ENCODE measurements at places on chromosomes 7 and 10.
A peak's percentile ranks its signal among the peaks of the same experiment; 100 is the strongest.

DNA sequence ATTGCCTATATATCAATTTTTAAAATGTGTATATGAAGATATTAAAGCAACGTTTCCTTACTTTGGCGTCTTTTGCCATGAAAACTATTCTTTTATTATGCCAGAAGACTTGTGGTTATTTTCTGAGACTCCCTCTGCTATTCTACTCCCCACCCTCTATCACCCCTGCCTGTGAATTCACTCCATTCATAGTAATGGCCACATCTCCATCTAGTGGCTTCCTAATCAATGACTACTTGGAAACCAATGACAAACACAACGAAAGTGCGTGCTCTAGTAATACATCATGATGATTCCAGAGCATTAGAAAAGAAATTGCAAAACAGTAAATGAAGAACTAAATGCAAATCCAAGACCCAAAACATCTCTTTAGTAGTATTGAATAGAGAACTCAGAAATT, 186.7 kb upstream of the HGF start:
- DNase-seq, result peak; percentile 80

- DNase-seq, result peak; percentile 53
These were observed 6.9 kb upstream of the AOC1 start for GRCh38 chr7:150845421-150845861.

DNA sequence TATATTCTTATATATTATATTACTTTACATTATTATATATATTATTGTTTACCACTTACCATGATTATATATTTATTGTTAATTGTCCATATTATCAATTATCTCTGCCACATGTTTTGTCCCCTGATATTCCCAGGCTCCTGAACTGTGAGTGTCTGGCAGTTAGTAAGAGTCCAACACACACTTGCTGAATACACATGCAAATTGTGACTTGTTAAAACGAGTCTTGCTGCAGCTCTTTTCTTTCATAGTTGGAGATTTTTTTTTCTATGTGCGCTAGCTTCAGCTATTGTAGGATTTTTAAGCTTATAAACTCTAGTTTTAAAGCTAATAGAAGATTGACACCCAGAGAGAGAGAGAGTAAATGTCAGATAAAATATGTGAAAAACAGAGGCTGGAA, 207.8 kb upstream of the FAM3C start:
- no peak for DNase-seq

DNA sequence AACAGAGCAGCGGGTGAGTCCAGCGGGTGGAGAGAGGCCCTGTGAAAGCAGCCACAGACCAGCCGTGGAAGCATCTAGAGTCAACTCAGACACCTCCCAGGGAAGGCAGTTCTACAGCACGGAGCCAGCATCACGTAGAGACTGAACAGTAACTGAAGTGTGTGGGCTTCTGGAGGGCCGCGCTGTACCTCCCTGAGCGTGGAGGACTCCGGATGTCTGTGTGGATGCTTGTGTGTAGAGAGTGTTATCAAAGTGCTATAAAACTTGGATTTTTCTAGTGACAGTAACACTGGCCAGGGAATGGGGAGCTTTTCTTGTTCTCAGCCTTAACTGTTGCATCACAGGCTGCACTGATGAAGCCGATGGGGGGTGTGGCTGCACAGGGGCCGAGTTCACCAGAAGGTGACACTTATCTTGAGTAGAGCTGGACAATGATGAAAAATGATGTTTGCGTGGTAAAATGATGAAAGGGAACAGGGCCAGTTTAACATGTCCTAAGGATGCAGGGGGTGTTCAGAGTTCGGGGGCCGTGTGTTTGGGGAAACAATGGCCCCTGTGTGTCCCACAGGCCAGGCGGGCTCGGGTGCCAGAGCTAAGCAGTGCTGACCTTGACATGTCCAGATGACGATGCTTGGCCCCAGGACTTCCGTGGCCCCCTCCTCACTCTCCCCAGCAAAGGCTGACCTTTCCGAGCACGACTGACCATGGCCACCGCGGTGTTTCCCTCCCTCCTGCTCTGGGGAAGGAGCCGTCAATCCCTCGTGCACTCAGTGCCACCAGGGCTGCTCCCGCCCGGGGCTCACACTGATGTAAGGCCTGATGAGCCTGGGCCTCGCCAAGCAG, 21.9 kb downstream of the MNX1 start:
- no peak for DNase-seq

GRCh38 chr10:11553773-11554381, 57.6 kb downstream of the USP6NL start:
- no peak for DNase-seq

DNA sequence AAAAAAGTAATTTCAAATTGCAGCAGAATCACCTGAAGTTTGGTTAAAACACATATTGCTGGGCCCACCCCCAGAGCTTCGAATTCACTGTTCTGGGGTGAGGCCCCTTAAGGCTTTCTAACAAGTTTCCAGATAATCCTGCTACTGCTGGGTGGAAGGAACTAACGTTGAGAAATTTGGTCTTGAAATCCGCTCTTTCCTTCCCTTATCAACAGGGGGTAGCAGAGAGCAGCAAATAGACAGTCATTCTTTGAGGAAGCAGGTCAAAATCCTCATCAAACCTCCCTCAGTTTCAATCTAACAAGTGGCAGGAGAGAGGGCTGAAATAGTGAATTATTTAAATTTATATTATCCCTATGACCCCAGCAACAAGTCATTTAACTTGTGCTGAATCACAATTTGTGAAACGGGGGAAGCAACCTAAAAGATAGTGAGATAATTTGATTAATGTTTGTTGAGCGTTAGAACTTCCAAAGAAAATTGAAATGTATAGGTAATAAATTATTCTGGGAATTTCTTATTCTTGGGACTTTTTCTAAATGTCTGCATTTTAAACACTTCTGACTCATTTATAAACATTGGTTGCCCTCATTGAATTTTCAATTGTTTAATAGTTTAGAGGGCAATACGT, 21.7 kb upstream of the MALSU1 start:
- peak; percentile 70 for DNase-seq

DNA sequence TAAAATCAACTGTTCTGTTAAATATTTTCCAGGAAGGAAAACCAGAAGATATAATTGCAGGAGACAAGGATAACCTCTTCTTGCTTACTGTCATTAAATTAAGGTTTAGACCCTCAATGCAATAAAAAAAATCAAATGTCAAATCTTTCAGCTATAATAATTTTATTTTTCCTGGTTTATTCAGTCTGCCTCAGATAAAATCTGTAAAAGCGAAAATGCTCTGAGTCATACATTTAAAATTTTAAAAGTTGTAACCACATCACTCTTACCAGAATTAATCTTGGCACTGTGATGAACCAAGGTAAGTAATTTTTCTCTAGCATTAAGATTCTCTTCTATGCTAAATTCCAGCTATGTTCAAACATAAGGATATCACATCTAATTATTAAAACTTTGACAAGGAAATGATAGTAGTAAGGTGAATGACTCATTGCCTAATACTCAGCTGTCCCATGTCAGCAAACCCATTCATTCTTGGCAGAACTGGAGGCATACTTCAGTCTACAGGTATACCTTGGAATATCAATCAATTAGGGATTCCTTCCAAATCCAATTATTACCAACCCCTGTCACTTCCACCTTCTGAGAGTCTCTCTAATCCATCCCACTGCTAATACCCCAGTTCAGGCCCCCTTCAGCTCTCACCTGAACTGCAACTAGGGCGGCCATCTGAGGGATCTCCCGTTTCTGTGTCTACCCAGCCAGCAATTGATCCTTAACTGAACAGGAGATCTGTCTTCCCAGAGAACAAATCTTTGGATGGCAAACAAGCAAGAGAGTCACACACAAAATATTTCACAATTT, 434.1 kb downstream of the GRM8 start:
- no peak for DNase-seq

DNA sequence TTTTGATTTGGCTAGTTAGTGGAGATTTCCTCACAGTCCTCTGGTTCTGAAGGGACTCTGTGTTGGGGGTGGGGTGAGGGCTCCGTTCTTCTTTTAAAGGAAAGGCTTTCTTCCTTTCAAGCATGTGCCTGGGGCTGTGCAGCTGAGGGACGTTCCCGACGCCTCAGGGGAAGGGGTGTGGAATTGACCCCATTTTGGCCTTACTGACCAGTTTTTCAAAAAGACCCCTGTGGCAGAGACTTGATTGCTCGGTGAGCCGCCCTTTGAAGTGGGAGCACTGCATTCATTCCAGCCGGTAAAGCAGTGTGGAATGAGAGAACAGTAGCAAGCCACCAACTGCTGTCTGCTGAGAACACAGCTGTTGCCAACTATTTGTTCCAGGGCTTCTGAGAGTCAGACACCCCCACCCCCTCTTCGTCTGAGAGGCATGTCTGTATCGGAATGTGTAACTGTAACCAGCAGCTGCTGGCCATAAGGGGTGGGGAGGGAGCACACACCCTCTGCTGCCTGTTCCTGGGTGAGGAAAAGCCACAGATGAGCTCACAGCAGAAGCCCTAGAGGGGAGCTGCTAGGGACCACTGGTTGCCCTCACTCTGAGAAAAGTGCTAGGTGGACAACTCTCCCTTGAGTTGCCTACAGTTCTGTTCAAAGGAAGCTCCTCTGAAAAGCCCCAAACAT, 33.2 kb downstream of the WBP1L start:
- no peak for DNase-seq

DNA sequence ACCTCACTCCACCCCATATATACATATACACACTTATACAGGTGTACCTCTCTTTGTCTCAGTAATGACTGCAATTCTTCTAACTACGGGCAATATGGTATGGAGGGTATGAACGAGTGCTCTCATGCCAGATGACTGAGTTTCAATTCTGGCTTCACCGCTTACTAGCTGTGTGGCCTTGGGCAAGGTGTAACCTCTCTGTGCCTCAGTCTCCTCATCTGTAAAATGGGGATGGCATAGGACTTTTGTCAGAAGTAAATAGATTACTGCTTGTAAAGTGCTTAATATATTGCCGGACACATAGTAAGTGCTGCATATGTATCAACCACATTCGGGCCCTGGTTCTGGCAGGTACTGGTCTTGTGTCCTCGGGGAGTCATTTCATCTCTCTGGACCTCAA, 60.1 kb upstream of the IFRD1 start:
- DNase-seq, result no peak

- DNase-seq, result no peak
These were observed 139.4 kb upstream of the AGR3 start for GRCh38 chr7:17021205-17021604.

DNA sequence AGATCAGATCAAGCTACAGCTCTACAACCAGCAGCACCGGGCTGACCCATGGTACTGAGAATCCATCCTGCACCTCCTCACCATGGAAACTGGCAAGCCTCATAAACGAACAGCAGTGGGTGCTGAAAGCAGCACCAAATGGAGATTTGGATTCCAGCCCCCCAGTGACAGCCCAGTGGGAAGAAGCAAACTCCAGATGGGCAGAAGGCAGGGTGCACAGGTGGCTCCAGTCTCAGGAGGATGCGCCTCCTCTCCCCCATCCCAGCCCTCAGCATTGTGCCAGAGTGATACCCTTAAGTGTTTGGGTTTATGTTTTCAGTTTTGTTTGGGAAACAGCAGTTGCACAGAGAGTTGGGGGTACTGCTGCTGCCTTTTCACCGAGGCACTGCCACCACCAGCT, 20.6 kb upstream of the SMO start:
- DNase-seq, result no peak

- DNase-seq, result no peak
These were observed 2.1 kb downstream of the HSPA14 start for GRCh38 chr10:14840178-14840577.

DNA sequence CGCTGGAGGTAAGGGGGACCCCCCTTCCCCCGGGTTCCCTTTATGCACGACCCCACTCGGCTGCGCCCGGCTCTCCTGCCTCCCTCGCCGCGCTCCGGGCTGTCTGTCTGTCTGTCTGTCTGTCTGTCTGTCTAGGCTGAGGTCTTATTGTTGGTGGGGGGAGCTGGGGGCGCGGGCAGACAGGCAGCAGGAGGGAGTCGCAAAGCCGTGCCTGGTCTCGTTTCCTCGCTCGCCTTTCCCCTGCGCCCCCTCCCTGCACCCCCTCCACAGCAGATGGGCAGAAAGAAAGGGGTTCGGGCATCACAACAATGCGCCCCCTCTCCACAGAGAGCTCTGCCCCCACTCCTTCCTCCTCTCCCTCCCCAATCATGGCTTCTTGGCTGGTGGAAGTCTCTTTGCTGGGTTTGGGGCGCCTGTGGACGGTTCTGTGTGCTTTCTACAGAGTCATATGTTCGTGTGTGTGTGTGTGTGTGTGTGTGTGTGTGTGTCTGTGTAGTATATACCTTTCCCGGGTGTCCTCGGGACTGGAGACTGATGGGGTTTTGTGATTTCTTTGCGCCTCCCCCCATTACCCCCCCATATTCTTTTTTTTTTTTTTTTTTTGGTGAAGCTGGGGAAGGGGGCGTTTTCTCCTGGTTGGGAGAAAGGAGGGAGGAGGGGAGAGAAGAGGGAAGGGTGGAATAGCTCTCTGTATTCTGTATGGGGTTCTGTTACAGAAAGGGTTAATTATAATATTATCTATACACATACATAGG, 1.9 kb downstream of the AUTS2 start:
- peak; percentile 72 for DNase-seq

GRCh38 chr10:3802526-3803265, 17.7 kb upstream of the KLF6 start:
- peak; percentile 48 for DNase-seq

DNA sequence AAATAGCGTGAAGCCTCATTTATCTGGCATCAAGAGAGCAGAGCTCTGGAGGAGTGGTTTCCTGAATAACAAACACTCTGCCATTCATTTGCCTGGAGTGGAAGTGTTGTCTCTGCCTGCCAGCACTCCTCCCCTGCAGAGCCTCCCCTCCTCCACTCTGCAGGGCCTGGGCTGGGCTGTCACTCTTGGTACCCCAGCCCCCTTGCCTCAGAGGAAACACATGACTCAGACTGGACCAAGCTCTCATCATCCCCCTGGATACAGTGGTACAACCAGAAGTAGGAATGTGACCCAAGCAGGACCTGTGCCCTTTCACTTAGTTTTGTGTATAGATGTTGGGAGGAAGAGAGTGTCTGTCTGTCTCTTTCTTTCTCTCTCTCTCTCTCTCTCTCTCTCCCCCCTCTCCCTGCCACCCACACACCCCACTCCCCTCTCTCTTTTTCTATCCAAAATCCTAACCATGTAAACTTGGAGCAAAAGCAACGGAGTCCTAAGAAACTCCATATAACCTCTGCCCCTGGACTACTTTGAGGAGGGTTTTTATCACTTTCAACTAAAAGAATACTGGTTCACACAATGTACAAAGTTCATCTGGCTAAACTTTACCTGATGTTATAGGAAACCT, 43.9 kb downstream of the DOCK4 start:
- DNase-seq, result peak; percentile 34

GRCh38 chr7:101059620-101059942, 25.7 kb upstream of the TRIM56 start:
- no peak for DNase-seq

- DNase-seq, result no peak
These were observed 15.6 kb downstream of the ASB13 start for GRCh38 chr10:5650664-5651387.
